ENCODE measurements at places on chromosomes 12 and 14.

GRCh38 chr14:68079941-68080697 is 260.5 kb downstream of the RAD51B start:
- no peak for DNase-seq

- DNase-seq, result no peak
These were observed 191.0 kb upstream of the FLRT2 start for GRCh38 chr14:85338895-85339294.

- no peak for DNase-seq
These were observed 6.0 kb upstream of the DAZAP2 start for GRCh38 chr12:51232642-51233041.

GRCh38 chr12:12195081-12195480 is 71.8 kb downstream of the LRP6 start:
- no peak for DNase-seq

GRCh38 chr12:57753756-57754337 is 1.1 kb upstream of the MARCHF9 start:
- no peak for DNase-seq

- no peak for DNase-seq
These were observed 12.3 kb downstream of the BTBD7 start for GRCh38 chr14:93320489-93320888.

DNA sequence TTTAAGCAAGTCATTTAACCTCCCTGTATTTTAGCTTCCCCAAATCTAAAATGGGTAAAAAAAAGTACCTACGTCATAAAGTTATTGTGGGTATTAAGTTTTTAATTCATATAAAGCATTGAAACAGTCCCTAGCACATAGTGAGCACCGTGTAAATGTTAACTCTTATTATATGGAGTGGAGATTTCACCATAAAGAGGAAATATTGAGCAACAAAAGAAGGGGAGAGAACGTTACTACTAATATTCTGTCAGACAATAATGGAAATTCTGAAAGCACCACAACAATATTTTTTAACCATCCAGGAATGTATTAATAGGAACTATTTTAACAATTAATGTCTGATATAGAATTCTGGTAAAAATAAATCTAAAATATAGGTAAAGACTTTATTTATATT is 7.8 kb upstream of the CD163L1 start:
- no peak for DNase-seq

DNA sequence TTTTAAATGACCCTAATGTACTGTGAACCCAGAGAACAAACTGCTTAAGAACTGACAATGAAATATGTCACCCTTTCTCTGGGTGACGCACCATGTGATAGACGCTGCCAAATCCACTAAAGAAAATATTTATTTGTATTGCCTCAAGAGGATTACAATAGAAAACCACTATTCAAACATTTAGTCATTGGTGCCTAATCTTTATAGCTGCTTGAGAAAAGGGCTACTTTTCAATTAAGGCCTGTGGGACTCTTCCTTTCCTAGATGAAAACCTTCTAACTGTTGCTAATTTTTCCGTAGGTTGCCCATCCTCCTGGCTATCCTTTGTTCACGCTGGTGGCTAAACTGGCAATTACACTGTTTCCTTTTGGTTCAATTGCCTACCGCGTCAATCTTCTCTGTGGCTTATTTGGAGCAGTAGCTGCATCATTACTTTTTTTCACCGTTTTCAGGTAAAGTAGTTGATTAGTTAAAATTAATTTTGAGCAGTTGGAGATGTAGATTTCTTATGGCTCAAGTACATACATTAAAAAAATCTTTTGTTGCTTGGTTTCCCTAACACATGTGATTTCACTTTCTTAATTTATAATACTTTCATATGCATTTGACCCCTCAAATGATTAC is 6.0 kb downstream of the TMEM260 start:
- DNase-seq, result no peak

DNA sequence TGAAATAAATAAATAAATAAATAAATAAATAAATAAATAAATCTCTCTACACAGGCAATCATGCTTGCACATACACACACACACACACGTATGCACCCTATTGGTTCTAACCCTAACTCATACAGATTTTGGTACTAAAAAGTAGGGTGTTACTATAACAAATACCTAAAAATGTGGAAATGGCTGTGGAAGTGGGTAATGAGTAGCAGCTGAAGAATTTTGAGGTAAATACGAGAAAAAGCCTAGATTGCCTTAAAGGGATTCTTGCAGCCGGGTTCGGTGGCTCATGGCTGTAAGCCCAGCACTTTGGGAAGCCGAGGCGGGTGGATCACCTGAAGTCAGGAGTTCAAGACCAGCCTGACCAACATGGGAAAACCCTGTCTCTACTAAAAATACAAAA is 15.7 kb upstream of the SLC2A3 start:
- no peak for DNase-seq

GRCh38 chr12:19412844-19413243 is 26.4 kb upstream of the AEBP2 start:
- DNase-seq, result no peak

- DNase-seq, result no peak
These were observed 499.3 kb upstream of the TMEM132C start for GRCh38 chr12:127767656-127768055.

DNA sequence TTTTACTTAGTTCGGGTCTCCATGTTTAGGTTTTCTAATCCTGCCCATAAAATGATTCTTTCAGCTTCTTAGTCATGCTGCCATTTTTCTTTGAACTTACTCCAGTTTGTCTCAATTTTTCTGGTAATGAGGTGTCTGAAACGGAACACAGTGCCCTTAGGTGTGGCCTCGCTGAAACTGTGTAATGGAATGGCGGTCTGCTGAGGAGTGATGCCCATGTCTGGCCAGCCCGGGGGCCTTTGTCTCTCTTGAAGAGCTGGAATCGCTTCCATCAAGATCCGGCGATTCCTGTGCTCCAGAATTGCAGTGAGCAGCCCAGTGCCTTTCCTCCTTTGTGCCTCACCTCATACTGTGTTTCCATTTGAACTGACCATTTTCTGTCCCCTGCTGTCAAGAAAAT is 112.5 kb downstream of the FBXL14 start:
- no peak for DNase-seq

DNA sequence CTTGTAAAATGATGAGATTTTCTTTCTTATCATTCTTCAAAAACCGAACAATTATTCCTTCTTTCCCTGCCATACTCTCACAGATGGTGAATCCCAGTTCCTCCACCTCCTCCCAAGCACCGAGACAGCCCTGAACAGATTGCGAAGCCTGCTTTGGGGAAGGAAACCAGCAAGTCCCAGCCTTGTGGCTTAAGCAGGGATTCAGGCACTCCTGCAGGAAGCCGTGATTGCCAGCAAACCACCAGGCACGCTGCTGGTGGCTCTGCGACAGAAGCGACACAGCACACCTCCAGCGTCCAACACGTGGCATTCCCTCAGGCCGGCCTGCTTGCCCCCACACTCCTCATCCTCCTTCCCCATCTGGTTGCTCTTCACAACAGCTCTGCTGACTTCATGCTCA is 237.7 kb downstream of the GXYLT1 start:
- no peak for DNase-seq

DNA sequence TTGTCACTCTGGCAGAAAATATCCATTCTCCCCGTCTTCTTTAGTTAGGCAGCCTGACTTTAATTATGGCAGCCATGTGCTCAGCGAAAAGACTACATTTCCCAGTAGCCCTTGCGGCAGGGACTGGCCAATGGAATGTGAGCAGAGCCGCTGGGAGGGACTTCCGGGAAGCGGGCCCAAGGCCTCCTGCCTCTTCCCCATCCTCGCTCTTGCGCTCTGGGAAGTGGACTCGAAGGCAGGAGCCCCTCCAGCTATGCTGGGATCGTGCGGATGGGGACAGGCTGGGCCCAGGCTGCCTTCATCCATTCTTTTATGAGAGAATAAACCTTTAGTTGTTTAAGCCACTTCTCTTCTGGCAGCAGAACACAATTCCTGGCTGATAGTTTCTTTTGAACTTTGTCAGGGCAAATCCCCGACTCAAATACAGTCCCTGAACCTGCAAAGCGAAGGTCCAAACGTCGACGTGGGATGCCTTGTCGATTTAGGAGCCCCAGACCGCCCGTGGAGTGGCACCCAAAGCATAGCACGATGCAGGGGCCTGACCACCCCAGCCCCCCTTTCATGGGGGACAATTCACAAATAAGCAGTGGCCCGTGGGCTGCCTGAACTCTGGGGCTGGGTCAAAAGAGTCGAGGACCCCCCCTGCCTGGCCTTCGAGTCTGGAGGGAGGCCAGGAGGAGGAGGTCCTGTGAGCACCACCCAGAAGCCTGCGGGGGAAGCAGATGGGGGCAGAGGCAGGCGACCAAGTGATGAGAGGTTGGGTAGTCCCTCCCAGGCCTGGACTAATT is 15.6 kb upstream of the LRTM2 start:
- DNase-seq, result peak; percentile 52

DNA sequence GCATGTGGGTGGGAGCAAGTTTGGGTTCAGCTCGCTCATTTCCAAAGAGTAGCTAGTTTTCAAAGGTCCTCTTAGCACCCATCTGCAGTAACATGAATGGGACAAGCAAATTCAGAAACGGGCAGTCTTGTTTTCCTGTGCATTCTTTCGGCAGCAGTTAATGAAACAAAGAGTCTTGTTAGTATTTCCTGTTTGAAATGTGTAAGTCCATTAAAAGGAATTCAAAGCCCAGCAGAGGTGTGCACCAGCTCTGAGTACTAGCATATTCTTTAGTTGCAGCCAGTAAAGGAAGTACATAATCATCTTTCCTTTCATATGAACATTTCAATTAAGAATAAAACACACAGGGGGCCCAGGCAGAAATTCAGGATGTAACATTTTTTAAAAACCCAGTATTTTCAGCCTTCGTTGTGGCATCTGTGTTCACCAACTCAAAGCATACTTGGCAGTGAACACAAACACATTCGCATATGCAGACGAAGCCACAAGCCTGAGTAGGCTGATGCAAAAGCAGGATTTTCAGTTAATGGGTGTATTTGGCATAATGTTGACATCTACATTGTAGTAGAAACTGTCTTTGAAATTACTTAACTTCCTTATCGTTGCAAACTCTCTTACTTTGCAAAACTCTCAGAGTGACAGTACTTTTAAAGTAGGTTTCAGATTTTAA is 570.0 kb upstream of the FLRT2 start:
- DNase-seq, result no peak

- DNase-seq, result no peak
These were observed 12.3 kb upstream of the PARP11 start for GRCh38 chr12:3885277-3886094.

- DNase-seq, result no peak
These were observed 979 bp downstream of the DDX54 start for GRCh38 chr12:113184098-113184899.

GRCh38 chr14:106174206-106174605 is 647.8 kb downstream of the TMEM121 start:
- DNase-seq, result no peak

DNA sequence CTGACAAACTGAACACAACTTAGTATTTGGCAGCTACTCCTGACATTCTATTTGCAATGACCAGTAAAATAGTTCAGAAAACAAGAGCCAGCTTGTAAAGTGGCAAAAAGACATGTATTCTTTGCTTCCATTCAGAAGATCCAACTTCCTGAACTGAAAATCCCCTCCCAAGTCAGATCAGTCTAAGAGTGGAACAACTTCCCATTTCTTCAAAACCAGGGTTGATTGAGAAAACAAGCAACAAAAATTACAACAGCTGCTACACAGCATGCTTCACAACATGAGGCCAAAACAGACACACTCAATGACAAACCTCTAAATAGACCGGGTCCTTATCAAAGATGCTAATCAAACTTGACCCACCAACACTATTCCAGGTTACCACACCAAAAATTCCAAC is 40.3 kb downstream of the CIT start:
- no peak for DNase-seq

DNA sequence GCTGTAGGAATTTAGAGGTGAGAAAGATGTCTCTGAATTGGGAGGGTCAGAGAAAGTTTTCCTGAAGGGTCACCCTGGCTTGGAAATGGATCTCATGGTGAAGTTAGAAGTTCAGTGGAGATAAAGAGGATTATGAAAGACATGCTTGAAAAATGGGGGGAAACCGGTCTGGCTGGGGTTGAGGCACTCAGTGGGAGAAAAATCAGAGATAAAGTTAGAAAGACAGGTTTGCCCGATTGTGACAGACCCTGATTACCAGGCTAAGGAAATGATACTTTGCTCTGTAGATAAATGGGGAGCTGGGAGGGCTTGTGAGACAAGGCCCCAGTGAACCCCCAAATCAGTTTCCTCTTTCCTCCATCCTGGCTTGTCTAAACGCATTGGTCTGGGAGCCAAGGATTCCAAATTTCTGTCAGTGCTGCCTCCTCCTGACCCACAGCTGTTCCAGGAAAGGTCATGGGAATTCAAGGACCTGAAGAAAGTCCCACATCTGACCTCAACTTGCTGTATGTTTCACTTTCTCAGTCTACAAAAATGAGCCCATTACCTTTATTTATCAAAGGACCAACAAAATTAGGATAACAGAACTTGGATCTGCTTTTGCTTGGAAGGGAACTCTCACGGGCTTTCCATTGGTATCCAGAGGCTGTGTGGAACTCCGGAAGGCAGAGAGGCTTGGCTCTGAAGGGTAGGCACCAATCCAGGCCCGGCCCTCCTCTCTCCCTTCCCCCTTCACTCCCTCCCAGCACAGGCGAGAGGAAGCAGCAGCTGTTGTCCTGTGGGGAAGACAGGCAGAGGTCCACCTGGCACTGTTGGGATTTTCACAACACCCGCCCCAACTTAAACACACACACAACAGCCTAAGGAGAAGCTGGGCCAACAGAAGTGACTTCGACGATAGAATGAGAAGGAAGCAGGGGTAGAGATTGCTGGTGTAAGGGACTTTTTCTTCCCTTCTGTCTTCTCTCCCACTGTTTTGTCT is 3.4 kb upstream of the RNASE7 start:
- DNase-seq, result no peak

- no peak for DNase-seq
These were observed 46.1 kb upstream of the SYT1 start for GRCh38 chr12:78818487-78818886.

DNA sequence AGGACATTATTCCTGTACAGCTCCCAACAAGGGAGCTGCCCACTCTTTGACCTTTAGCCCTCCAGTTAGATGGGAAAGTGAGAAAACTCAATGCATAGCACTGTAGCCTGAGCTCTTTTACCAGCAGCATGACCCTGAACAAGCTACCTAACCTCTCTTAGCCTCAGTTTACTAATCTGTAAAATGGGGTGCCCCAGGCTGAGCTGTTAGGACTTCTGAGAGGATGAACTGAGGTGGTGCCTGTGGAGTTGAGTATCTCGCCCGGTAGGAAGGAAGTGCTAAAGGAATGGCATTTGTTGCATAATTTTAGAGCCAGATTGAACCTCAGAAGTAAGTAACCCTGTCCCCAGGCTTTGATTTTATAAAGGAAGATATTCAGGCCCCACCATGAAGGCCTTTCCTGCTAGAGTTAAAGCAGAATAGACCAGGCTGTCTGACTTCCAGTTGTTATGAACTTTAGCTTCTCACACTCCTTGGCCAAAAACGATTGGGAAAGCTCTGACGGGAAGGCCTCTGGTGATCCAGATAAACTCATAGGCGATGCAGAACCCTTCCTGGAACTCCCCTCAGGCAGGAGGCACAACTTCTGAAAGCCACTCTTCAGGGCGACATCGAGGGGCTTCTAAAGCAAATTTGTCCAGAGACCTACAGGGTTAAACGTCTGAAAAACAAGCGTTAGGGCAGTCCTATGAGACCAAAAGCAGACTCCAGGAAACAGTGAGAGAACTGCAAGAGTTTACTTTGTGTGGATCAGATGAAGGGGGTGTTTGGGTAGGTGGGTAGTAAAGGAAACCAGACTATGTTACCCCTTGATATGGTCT is 2.5 kb upstream of the SERPINA10 start:
- no peak for DNase-seq
